ENCODE measurements at places on chromosomes 7 and 10.

- DNase-seq, result no peak
Measured at GRCh38 chr7:96116173-96116572, 205.7 kb downstream of the SLC25A13 start.

DNA sequence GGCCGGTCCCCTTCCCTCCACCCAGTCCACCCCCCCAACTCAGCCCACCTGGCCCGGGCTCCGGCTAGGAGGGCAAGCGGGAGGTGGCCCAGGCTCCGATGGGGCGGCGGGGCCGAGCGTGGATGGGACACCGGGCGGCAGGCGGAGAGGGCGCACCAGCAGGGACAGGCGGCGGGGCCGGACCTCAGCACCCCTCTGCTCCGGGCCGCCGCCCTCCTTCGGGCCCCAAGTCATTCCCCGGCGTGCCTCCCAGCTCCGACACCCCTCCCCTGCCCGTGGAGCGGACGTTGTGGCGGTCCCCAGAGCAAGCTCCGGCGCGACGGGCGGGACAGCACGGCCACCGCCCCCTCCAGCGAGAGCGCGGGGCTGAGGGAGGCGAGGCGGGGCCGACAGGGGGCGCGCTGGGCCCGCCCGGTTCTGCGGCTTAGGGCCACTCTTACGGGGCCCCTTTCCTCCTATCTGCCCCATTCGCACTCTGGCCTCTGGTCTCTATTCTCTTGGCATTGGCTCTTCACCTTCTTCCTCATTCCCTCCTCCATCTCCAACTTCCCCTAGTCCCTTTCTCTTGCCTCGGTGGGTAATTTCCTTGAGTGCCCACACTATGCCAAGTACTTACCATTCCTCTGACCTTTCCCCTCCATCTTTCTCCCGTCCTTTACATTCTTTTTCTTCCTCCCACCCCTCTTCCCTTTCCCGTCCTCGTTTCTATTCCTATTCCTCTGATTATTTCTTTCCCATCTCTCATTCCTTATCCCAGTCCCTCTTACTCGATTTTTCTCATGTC lies 701 bp upstream of the GBX1 start:
- no peak for DNase-seq

DNA sequence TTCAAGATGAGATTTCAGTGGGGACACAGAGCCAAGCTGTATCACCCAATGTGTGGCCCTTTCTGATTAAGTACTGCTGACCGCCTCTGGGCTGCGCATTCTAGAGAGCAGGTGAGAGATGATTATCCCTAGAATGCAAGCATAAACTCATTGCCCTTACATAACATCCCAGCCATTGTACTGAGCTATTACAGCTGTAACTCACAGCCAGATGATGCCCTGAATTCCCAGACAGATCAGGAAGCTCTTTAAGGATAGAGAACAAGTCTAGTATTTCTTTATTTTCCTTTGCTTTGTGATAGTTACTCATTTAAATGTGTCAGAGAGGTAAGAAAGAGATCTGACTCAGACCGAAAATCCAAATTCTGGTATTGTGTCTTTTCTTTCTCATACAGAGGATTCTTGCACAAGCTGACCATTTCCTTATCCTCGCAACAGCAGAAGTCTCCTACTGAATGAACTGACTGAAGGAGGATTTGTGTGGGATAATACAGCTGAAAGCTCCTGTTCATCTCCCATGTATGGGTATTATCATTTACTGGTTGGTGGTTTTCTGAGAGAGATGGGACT lies 58.4 kb downstream of the ZNF22 start:
- no peak for DNase-seq

DNA sequence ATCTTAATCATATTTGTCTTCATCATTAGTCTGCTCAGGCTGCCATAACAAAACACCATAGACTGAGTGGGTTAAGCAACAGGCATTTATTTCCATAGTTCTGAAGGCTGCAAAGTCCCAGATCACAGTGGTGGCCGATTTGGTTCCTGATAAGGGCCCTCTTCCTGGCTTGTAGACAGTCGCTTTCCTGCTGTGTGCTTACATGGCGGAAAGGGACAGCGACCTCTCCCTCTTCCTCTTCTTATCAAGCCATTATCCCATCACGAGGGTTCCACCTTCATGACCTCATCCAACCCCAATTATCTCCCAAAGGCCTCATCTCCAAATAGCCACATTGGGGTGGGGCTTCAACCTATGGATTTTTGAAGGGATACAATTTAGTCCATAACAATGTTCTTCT lies 84.0 kb downstream of the LYZL1 start:
- DNase-seq, result no peak

- no peak for DNase-seq
Measured at GRCh38 chr7:47125529-47125928, 456.4 kb downstream of the TNS3 start.

DNA sequence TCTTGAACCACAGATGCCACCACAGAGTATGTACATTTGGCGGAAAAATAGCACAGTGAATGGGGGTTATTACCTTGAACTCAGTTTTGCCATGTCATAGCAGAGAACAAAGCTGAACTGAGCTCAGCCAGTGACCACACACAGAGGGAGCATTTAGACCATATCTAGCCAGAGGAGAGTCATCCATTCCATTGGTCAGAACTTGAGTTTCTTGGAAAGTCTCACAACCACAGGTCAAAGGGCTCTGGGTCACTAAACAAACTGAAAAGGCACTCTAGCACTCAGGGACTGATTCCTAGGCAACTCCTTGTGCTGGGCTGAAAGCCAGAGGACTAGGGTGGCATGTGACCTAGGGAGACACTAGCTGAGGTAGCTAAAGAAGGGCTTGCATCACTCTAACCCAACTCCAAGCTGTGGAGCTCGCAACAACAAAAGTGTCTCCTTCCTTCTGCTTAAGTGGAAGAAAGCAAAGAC lies 239.7 kb upstream of the SEMA3D start:
- peak; percentile 32 for DNase-seq

- peak; percentile 12 for DNase-seq
Measured at GRCh38 chr7:94510582-94511496, 1.2 kb downstream of the CASD1 start.

- DNase-seq, result no peak
Measured at GRCh38 chr7:113936535-113936934, 17.7 kb upstream of the PPP1R3A start.

GRCh38 chr7:834277-834676 lies 2.0 kb downstream of the SUN1 start:
- no peak for DNase-seq

DNA sequence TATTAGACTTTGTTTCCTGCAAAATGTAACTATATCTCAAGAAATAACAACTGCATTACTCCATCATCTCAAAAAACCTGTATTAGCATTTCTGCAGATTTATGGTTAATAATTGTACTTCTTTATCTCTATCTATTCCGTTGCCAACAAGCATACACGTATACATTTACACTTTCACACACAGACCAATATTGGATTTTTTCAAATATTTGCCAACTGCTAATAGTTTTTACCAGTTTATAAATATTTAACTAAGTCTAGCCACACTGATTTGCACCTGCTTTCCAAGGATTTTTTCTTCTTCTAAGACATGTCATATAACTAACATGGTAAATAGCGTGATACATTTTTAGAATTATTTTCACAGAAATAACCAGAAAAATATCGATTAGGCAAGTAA lies 12.2 kb downstream of the LRRN3 start:
- DNase-seq, result no peak

DNA sequence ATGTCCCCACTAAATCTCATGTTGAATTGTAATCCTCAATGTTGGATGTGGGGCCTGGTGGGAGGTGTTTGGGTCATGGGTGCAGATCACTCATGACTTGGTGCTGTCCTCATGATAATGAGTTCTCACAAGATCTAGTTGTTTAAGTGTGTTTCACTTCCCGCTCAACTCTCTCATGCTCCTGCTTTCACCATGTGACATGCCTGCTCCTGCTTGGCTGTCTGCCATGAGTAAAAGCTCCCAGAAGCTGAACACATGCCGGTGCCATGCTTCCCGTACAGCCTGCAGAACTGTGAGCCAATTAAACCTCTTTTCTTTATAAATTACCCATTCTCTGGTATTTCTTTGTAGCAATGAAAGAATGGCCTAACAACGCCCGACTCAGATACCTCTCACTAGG lies 6.2 kb upstream of the PSTK start:
- DNase-seq, result peak; percentile 32

GRCh38 chr7:16356301-16356958 lies 64.9 kb downstream of the CRPPA start:
- peak; percentile 37 for DNase-seq

- DNase-seq, result peak; percentile 67
Measured at GRCh38 chr7:6226194-6226799, 46.1 kb downstream of the CYTH3 start.

GRCh38 chr7:154795437-154795836 lies 207.5 kb downstream of the PAXIP1 start:
- no peak for DNase-seq

DNA sequence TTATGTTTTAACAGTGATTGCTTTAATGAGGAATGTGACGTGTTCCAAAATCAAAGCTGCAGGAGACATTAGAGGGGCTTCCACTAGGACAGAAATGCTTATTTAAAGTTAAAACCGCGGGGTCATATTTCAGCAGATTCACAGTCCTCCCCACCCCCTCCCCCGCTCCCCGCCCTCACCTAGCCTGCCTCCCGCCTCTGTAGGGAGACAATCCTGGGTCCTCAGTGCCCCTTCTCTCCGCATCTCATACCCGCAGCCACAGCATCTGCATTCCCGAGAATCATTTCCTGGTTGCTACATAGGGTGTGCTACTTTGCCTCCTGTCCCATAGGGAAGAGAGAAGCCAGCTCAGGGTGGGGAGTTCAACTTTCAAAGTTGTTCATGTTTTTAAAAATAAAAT lies 3.1 kb upstream of the DRGX start:
- no peak for DNase-seq

DNA sequence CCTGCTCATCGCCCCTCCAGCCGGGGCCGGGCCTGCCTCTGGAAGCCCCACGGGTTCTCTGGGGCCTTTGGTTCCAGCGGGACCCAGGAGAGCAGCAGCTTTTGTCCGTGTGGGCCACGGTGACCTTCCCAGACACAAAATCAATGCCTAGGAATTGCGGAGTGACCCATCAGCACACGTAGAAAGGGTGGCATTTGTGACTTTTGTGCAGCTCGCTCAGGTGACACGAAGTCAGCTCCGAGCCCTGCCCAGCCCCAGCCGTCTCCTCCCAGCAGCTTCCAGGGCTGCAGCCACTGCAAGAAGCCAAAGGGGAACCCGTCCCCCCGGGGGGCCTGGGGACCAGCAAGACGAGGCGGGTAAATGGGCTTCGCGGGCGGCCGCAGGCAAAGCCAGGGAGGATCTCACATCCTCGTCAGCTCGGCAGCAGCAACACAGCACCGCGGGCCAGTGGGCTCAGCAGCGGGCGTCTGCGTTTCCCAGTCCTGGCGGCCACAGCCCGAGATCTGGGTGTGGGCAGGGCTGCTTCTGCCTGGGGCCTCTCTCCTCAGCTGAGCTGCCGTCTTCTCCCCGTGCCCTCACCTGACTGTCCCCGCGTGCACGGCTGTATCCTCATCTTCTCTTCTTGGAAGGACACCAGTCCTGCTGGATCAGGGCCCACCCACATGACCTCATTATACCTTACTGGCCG lies 88.5 kb downstream of the PAXIP1 start:
- no peak for DNase-seq

DNA sequence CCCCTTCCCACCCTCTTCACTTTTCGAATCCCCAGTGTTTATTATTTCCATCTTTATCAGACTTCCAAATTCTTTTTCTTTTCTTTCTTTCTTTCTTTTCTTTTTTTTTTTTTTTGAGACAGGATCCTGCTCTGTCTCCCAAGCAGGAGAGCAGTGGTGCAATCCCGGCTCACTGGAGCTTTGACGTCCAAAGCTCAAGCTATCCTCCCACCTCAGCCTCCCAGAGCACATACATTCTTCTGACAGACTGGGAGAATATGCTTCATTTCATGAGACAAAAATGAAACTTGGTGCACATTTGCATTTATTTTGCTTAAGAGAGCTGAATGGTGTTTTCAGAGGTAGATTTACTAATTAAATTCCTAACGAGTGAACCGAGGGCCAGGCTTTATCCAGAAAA lies 80.1 kb upstream of the FZD8 start:
- DNase-seq, result no peak

- DNase-seq, result no peak
Measured at GRCh38 chr7:77293046-77293445, 93.4 kb upstream of the FGL2 start.

DNA sequence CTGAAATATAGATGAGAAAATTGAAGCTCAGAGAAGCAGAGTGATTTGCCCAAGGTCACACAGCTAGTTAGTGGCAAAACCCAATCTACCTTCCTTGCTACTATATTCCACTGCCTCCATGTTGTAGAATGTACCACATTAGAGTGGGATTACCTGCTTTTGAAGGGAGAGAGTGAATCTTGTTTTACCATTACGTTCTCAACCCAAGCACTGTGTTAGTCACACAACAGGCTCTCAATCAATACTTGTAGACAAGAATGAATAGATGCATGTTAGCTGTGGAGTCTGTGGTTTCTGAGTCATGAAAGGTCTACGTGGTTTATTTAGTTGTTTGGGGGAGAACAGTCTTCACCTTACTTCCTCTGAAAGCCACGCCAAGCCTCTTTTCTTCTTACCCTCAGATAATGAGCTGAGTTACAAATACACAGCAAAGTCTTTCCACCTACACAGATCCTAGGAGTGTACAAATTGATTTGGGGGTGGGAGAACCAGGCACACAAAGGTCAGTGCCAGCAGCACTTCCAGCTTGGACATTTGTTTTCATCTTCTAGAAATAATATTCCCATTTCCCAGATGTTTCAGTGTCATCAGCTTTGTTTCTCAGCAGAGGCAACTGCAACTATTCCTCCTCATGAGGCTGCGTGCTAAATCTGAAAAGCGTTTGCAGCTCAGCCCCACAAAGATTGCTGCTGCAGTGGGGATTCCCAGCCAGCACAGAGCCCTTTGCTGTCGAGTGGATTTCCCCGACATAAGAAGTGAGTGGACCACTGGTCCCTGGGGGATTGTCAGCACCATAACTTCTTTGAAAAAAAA lies 71.5 kb upstream of the ADO start:
- peak; percentile 47 for DNase-seq

GRCh38 chr10:62234077-62234605 lies 34.5 kb downstream of the RTKN2 start:
- DNase-seq, result peak; percentile 16
